ENCODE measurements at places on chromosomes 16 and 17.

GRCh38 chr16:81266680-81267095 is 28.2 kb downstream of the BCO1 start:
- no peak for DNase-seq

- peak; percentile 68 for DNase-seq
Observed at GRCh38 chr17:81858967-81859905, 1.1 kb downstream of the P4HB start.

DNA sequence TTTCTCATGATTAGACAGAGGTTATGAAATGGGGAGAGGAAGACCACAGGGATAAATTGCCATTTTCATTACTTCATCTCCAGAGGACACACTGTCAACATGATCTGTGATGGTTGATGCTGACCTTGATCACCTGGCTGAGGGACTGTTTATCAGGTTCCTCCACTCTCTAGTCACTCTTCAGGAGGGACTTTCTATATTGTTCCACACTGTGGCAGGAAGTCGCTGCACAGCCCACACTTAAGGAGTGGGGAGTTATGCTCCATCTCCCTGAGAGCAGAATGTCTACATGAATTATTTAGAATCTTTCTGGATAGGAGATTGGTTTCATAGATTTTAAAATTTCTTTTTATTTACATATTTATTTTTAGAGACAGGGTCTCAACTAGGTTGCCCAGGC is 46.7 kb downstream of the CYB5B start:
- no peak for DNase-seq

- DNase-seq: no peak
Observed at GRCh38 chr17:63099425-63099824, 133.4 kb downstream of the TANC2 start.

DNA sequence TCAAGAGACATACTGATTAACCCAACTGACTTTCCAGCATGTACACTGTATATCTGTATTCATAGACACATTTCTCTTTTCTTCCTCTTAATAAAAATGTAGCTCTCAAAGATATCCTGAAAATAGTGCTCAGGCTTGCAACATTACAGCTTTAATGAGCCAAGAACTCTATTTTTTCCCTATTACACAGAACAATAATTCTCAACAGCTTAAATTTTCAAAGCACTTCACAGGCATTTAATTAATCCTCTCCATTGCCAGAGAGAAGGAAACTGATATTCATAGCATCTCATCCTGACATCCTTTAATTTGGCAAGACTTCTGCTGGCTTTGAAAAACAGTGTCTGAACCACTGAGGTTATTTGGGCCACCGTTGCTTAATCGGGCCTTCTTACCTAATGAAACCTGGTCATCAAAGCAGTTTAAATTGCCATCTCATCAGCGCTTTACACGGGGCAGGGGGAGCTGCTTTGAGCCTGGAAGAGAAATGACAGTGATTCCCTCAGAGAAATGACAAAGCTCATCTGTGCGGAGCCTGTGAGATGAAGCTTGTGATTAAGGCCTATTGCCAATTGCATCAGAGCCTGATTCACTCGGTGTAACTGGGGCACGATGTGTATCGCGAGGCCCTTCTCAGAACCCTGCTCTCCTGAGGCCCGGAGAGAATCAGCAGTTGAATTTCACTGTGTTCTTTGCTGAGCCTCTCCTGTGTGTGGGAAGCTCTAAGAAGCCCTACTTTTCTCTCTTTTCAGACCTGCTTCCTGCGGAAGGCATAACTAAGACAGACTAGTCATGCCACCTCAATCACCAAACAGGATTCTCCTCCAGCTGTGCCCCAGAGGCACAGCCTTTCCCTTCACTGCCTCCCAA is 8.5 kb upstream of the SIAH1 start:
- DNase-seq: no peak

- no peak for DNase-seq
Observed at GRCh38 chr16:70710422-70711210, 24.8 kb upstream of the MTSS2 start.

- DNase-seq: no peak
Observed at GRCh38 chr16:13394488-13394887, 493.1 kb downstream of the SHISA9 start.

DNA sequence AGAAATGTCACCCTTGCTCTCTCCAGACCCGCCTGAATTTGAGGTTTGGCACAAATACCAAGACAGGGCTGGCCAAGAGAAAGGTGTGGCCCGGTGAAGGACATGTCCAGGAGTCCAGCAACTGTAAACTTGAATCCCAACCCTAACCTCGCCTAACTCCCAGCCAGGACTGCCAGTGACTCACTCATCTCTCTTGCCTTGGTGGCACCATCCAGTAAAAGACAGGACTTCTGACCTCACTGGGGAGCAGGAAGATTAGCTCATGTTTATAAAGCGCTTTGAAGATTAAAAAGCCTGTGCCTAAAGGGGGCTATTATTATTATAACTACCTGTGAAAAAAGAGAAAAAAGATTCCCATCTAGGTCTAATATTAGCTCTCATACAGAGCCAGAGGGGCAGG is 335.3 kb downstream of the SOX9 start:
- no peak for DNase-seq

DNA sequence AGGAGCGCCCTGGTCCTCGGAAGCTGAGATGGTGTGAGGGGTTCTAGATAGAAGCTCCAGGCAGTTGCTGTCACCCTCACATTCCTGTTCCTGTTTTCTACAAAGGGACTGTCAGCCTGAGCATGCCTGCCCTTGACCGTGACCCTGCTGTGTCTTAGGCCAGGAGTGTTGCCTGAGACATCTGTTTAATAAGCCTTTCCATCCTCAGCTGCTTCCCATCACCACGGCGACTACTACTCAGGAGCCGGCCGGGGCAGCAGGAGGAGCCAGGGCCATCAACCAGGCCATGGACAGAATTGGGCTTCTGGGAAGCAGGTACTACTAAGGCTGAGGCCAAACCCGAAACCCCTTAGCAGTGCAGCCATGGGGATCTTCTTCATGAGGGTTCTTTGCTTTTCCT is 151.4 kb downstream of the KATNIP start:
- DNase-seq: no peak

DNA sequence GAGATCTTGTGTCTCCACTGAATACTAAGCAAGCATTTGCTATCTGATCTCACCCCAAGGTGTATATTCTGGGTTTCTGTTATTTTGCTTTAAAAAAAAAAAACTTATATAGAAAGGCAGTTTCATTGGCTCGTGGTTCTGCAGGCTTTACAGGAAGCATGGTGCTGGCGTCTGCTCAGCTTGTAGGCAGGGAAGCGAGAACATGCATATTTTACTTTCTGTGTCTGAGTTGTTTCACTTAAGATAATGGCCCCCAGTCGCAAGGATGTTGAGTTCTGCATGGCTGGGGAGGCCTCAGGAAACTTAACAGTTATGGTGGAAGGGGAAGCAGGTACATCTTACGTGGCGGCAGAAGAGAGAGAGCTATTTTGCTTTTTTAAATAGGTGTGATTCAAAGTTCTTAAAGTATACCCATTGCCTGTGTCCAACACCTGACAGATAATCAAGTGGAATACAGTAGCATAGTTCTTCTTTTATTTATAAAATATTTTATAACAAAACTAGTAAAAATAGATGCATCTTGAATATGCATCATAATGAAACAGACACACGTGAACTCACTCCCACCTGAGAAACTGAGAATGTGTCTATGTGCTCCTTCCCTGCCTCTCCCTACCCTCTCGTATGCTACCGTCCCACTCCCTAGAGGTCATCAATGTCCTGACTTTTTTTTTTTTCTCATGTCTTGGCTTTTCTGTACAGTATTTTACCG is 15.4 kb upstream of the ARHGAP17 start:
- DNase-seq: no peak

- DNase-seq: no peak
Observed at GRCh38 chr17:1552932-1553331, 9.7 kb downstream of the PITPNA start.

DNA sequence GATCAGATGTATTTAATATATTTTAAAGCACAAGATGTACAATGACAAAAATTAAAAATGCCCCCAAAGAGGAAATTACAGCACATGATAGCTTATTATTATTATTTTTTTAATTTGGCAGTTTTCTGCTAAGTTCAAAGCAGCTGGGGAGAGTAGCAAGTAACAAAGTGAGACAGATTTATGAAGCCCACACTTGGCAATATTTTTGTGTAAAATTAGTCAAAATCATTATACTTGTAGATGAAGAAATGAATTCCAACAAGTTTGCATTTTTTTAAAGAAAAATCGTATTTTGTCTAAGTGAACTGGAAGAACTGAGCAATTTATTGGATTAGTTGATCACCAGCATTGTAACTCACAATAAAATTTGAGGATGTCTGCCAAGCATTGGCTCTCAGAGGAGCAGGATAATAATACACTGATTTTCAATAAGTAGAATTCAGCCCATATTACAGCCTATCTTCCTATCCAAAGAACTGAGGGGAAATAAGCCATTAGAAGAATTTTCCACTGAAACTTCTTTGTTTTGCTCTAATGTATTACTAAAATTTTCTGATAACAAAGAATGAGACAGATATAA is 215.6 kb downstream of the MAP2K6 start:
- no peak for DNase-seq

GRCh38 chr16:69930117-69930776 is 20.9 kb upstream of the CLEC18A start:
- peak; percentile 73 for DNase-seq

GRCh38 chr17:78722246-78722761 is 59.8 kb downstream of the CYTH1 start:
- no peak for DNase-seq

GRCh38 chr16:18041864-18042834 is 294.4 kb downstream of the NPIPA8 start:
- DNase-seq: no peak

GRCh38 chr16:50909831-50910735 is 168.2 kb downstream of the CYLD start:
- no peak for DNase-seq

GRCh38 chr16:89009343-89010209 is 32.6 kb upstream of the CBFA2T3 start:
- peak; percentile 46 for DNase-seq

DNA sequence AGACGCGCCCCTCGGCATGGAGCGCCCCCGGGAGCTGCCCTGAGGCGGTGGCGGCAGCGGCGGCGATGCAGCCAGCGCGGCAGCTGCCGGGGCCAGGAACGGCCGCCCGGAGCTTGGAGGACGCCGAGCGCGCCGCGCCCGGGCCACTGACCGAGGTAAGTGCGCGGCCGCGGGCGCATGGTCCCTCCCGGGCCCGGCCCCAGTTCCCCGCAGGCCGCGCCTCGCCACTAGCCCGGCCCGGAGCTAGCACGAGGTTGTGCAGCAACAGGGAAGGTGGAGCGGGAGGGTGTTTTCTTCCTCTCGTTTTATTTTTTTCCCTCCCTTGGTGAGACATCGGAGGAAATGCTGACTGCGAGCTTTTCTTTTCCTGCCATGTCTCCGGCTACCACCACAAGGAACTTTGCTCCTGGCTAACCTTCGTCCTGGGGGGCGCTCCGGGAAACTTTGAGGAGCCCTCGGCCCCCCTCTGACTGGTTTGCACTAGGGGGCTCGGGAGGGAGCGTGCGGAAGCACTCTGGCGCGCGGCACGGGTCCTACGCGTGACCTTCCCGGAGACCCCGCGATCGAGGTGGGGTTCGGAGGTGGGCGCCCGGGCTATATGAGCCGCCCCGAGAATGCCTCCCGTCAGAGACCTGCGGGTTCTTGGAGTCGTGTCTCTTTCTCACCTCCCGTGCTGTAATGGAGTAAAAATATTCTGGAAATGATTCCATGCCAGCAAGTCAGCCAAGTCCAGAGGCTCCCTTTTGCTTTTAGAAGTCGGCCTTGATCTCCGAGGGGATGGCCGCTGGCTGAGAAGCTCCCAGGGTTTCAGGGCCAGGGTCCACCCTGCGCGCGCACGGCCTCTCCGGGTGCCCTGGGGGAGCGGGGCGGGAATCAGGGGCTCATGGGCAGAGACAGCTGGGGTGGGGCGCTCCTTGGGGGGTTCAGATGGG is 868 bp downstream of the KCNJ12 start:
- DNase-seq: no peak

DNA sequence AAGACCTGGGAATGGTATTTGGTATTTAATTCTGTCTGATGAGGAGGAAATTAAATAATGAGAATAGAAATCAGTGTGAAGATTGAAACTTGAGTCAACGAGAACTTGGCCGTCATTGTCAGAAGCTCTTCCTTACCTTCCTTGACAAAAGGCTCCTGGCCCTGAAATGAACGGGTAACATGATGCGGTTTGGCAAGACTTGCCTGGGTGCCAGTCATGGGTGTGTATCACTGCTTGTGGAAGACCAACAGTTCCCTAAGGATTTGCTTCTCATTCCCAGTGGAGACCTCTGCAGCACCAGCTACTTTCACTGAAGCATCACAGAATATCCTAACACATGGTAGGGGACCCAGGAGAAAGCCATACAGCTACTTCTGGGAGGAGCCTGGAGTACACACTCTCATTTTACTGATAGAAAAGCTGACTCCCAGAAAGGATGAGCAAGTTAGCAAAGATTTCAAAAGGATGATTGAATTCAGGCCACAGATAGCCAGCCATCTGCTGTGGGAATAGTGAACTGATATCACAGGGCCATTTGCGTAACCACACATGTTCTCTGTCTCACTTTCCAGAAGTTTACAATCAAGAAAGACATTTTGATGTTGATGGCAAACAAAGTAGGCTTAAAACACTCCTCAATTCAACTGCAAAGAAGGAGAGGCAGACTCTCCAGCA is 258.1 kb upstream of the SALL1 start:
- DNase-seq: no peak

DNA sequence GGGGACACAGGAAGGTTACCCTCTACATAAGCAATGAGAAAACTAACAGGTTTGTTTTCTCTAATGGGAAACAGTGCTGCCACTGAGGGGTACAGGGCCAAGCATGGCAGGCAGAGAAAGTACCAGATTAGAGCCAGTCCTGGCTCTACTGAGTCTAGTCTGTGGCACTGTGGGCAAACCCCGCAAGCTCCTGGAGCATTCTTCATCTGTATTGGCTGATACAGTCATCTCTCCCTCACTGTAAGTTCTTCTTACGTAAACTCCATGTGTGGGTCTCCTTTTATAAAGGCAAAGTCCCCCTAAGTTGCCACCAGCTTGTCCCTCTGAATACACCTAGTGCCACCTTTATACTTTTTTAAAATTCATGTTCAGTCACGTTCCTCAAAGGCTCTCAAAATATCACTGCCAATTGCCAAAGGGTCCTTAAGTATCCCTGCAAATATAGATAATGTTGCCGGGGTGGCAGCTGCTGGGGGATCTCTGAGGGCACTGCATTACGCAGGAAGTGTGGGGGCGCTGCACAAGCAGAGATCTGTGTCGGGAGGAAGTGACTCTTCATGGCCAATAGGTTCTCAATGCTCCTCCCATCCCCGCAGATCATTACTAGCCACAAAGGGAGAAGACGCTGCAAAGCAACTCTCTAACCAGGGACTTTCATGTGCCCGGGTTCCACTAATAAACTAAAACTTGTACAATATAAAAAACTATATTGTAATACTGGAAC is 18.8 kb downstream of the XPO6 start:
- DNase-seq: peak; percentile 68

- DNase-seq: no peak
Observed at GRCh38 chr17:45129940-45130680, 2.2 kb downstream of the PLCD3 start.

DNA sequence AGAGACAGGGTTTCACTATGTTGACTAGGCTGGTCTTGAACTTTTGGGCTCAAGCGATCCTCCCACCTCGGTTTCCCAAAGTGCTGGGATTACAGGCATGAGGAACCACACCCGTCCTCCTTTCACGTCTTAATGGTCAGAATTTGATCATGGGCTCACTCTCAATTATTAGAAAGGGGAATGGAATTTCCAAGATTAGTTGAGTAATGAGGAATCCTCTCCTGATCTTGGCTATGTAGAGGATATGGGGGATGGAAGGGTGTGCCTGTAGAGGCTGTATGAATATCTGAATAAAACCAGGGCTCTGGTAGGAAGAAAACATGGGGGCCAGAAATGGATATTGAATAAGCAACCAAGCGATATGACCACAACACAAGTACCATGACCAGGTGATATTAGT is 25.9 kb upstream of the SMURF2 start:
- DNase-seq: no peak

Data from hematopoietic multipotent progenitor cell treated with erythropoietin and hydrocortisone succinate and interleukin-3 and kit ligand, for 8 days (in vitro differentiated cells).